ENCODE measurements at places on chromosomes 12 and 14.

DNA sequence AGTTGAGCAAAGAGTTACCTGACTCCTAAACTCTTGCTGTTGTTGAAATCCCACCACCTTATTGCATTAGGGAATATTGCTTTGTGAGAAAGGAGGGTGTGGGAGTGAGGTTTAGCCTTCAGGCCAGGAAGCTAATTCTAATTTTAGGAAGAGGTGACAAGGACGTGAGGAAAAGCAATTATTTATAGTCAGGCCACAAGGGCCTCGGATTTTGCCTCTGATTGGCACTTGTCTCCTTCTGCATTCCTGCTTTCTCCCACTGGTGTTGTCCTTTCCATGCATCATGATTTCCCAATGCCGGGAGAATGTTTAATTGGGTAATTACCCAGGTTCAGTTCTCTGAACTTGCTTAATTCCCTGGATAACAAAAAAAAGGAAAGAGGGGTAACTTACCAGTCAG is 37.9 kb upstream of the SLC38A2 start:
- DNase-seq = no peak

- no peak for DNase-seq
Observed at GRCh38 chr12:6528539-6529235, 5.6 kb upstream of the GAPDH start.

DNA sequence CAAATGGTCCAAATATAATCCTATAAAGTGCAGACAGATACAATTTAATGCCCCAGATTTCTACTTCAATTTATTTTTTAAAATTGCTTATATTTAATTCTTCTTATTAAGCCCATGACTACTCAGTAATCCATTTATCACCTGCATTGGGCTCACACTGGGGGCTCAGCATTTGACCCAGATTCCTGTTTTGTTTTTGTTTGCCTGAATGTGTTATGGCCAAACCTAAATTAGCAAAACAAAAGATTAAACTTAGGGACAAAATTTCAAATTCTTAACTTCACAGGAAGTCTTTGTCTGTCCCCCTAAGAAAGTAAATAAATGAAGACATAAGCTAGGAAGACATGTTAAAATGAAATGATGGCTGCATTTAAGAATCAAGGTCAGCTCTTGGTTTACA is 322.3 kb downstream of the RMST start:
- no peak for DNase-seq

DNA sequence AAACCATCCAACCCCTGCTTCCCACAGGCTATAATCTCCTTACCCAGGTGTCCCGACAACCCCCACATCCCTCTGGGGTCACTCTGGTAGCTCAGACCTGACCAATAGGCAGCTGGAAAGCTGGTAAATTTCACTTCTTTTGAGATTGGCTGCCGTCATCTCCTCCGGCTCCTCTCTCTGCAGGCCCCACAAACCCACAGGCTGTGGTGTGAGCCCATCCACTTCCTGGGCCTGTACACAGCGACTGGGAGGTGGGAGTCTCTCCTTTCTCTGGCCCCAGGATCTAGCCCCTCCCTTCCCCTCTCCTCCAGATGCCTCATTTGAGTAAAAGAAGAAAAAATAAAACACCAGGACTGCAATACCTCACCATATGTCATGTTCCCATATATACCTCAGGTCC is 709 bp downstream of the INHBC start:
- DNase-seq = no peak

GRCh38 chr14:106120101-106120500 is 593.7 kb downstream of the TMEM121 start:
- DNase-seq = no peak

DNA sequence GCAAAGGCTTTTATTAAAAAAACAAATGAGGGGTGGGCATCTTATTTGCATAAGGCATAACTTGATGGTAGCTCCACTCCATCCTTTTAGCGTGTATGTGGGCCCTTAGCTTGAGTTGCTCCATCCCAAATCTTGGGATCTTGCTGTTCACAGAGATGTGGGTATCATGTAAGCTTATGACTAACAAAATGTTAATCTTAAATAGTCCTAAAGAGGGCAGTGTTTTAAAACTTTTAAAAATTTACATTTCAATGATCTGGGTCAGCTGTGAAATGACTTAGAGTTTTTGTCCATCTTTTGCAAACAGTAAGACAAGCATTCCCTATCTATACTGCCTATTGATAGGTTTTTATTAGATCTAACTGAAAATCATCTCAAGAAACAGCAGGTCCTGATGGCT is 86.0 kb downstream of the SLCO1A2 start:
- DNase-seq = no peak

GRCh38 chr12:131192951-131193350 is 239.2 kb downstream of the ADGRD1 start:
- DNase-seq = no peak

- no peak for DNase-seq
Observed at GRCh38 chr14:58082491-58083098, 69.4 kb downstream of the ARMH4 start.

DNA sequence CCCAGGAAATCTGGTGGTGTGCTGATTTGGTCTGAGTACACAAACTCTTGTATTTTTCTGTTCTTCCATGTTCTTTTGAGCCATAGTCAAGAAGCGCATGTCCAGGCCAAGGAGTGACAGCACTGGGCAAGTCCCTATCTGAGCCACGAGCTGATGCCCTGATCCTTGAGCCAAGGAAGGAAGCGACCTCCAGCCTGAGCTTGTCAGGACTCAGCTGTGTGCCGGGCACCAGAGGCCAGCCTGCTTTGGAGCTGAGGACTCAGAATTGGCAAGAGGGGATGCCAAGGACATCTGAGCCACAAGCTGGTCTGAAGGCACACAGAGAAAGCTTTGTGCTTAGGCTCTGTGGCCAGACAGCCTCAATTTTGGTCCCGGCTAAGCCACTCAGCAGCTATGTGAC is 52.6 kb downstream of the GALNT16 start:
- DNase-seq = no peak

GRCh38 chr12:56321027-56321426 is 5.2 kb upstream of the CNPY2 start:
- no peak for DNase-seq

- no peak for DNase-seq
Observed at GRCh38 chr12:81337886-81338285, 260.0 kb downstream of the ACSS3 start.

DNA sequence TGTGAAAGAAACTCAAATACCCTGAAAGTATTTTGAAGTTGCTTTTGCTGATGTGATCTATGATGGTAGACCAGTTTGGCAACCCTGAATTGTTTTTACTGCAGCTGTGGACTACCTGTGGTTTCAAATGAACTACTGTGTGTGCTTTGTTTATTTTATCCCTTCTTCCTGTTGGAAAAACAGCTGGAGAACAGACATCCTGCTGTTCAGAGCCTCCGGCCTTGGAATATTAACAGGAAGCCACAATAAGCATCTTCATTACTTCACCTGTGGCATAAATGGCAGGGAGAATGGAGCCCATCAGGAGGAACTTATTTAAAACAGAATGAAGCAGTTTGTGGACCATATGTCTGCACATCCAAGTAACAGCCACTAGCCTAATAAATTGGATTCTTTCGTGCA is 104.8 kb downstream of the DUSP6 start:
- no peak for DNase-seq

Data from renal cortex interstitium (tissue), 15 donors.